ENCODE measurements at places on chromosomes 4 and X.

DNA sequence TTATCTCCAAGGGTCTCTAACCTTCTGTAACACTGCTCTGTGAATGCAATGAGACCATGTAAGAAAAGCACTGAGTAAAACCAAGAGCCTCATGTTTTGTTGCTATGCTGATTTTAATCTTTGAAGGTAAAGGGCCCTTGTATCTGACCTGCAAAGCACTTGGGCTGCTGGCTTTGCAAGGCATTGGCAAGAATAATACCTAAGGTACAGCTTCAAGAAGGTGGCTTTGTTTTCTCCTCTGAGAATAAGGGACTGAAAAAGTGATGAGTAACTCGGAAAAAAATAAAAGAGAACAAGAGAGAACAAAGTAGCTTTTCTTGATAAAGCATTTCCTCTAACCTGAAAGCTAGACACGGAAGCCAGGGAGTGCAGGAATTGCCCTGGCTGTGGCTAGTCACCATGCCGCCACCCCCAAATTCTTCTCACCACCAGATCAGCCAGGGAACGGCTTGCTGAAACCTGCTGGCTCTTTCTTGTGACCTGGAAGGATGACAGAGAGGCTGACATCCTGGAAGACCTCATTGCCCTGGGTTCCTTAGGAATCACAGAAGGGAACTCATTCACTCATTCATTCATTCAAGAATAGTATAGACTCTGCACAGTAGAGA, 41.8 kb upstream of the HS3ST1 start:
- no peak overlapping the region for H3K4me3 ChIP-seq
- DNase-seq: no peak

- no peak overlapping the region for H3K4me3 ChIP-seq
- DNase-seq: no peak
- no peaks in the 10 kb centered on the region for H3K36me3 ChIP-seq
- no peaks in the 10 kb centered on the region for H3K4me1 ChIP-seq
These were observed 13.0 kb downstream of the RGN start for GRCh38 chrX:47091149-47091775.

DNA sequence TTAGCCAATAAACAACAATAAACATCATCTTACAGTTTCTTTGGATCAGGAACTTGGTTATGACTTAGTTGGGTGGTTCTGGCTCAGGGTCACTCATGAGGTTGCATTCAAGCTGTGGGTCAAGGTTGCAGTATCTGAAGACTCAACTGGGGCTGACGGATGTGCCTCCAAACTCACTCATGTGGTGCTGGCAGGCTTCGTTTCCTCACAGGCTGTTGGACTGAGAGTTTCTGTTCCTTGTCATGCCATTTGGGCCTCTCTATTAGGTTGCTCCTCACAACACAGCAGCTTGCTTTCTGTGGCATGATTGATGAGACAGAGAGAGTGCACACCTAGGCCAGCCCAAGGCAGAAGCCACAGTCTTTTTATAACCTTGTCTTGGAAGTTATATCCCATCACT, 20.7 kb downstream of the FRMPD3 start:
- no peak for DNase-seq
- H3K27ac ChIP-seq: no peak overlapping the region
- no peaks in the 10 kb centered on the region for H3K27me3 ChIP-seq
- H3K36me3 ChIP-seq: no peaks in the 10 kb centered on the region
- no peak overlapping the region for H3K4me3 ChIP-seq

- no peak overlapping the region for H3K4me3 ChIP-seq
- H3K27ac ChIP-seq: no peak overlapping the region
- H3K36me3 ChIP-seq: no peaks in the 10 kb centered on the region
- no peaks in the 10 kb centered on the region for H3K27me3 ChIP-seq
- DNase-seq: no peak
- no peaks in the 10 kb centered on the region for H3K4me1 ChIP-seq
These were observed 14.1 kb downstream of the XIAP start for GRCh38 chrX:123873956-123874355.

All from tibial artery (tissue), 4 donors.